Fibroblast of lung (primary cell): ENCODE measurements at places on chromosomes 4 and X.
A peak's percentile ranks its signal among the peaks of the same experiment; 100 is the strongest.

GRCh38 chr4:130675266-130675665, 1579.3 kb downstream of the C4orf33 start:
- no peak for DNase-seq

- no peak for DNase-seq
Observed at GRCh38 chrX:136437774-136438173, 50.0 kb upstream of the BRS3 start.

- no peak for DNase-seq
Observed at GRCh38 chr4:113677325-113677724, 84.2 kb downstream of the CAMK2D start.

DNA sequence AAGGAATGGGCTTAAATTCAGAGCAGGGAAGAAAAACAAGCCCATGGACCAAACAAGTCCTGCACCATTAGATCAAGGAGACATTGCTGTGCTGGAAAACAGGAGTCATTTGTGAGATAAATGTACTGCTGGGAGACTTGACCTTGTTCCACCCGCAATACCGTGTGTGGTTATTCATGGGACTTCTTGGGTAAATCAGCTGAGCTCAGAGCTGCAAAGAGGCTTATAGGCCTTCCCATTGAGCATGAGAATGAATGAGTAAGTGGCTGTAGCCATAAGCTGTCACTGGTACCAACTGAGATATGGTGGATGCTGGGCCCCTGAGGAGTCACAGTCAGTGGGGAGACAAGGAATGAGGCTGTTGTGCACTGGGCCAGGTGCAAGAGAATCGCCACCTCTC, 2.3 kb upstream of the CYTL1 start:
- no peak for DNase-seq

DNA sequence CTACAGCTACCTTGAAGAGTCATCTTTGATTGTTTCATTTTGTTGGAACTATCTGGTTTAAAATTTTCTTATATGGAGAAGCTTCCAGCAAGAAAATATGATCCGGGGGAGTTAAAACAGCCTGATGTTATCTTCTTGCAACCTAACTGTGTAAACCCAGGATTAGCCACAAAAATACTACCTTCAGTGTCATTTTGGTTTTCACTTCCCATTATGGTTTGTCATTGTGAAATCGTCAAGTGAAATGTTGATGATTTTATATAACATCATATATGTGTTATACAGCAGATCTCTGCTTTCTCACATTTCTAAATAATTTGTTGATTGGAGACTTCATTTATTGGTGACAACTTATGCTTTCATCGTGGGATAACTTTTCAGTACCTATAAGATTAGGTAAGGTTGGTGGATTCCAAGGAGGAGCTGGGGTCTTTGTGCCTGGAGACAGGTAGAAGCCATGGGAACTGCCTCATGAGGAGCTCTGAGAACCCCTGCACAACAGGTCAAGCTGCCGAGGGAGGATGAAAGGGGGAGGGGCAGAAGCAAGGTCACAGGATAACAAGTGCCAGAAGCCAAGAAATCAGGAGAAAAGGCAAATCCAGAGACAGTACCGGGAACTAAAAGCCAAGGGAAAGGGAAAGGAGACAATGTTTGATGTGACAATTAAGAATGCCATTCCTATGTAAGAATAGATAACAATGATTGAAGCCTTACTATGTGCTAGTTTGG, 7.2 kb downstream of the ARHGAP24 start:
- DNase-seq, result no peak

DNA sequence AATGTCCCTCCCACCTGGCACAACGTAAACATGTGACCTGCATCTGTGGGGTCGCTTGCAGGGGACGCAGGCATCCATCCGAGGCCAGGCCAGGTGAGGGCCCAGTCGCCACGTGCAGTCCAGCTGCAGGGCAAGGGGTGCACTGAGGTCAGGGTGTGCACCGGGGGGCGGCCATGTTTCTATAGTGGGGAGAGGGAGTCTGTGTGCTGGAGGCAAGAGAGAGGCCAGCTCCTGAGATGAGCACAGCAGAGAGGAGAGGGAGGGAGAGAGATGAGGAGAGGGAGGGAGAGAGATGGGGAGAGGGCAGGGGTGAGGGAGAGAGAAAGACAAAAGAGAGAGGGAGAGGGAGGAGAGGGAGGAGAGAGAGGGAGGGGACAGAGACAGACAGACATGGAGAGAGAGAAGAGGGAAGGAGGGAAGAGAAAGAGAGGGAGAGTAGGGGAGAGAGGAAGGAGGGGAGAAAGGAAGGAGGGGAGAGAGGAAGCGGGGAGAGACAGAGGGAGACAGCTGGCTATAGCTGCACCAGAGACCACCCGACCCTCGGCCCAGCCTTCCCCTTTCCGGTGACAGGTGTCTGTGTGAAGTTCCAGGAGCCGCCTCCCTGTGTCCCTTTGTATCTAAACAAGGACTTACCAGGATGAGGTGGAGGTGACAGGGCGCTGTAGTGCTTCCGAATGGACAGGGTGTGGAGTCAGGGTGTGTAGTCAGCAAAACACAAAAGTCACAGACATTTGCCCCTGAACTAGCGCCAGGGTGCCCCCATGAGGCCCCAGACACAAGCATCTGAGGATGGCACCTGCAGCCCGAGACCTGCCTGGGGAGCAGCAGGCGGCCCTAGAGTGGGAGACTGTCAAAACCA, 68.7 kb downstream of the ADRA2C start:
- no peak for DNase-seq

- peak; percentile 53 for DNase-seq
Observed at GRCh38 chr4:99414401-99414800, 20.7 kb downstream of the ADH7 start.

DNA sequence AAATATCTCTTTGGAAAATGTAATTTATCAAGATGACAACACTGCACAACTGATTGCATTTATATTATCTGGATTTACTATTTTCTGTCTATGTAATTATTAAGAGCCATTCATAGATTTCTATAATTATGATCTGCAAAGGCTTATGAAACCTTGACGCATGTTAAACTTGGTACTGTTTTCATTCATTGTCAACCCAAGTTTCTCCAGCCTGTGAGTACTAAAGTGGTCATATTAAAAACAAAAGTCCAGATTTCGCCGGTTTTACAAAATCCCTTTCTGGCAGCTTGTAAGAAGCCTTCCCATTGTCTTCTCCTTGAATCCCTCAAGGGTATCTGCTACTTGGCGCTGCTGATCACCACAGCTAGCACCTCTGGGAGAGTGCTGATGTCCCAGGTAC, 19.7 kb upstream of the GRPR start:
- no peak for DNase-seq

- DNase-seq, result peak; percentile 1
Observed at GRCh38 chr4:44446191-44446590, 2.4 kb downstream of the KCTD8 start.

GRCh38 chr4:152150214-152150613, 385.7 kb downstream of the FBXW7 start:
- no peak for DNase-seq

DNA sequence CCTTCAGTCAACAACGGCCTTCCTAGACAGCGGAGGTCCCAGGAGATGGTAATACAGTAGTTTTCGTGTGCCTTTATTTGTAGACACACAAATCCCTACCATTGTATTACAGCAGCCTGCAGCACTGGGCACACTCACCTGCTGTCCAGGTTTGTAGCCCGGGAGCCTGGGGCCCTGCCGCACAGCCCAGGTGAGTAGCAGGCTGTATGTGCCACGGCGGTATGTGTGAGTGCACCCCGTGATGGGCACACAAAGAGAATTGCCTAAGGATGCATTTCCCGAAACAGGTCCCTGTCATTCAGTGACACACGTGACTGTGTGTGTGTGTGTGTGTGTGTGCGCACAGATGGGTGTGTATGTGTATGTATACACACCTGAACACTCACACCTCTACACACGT, 8.1 kb upstream of the SLC25A6 start:
- DNase-seq, result no peak

DNA sequence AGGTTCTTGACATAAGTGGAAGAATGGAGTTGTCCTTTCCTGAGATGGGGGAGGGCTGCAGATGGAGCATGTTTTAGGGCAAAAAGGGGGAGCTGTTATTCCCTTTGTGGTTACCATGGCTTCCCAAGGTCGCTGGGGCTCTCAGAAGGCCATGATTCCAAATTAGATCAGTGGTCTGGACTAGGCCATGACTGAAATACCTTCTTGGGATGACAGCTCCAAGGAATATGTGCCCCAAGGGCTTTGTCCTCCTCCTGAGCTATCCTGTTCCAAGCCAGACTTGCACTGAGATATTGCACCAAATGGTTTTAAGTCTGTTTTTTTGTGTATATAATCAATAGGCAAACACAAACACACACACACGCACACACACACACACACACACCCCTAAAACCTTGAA, 3.0 kb upstream of the RBPJ start:
- DNase-seq, result no peak

DNA sequence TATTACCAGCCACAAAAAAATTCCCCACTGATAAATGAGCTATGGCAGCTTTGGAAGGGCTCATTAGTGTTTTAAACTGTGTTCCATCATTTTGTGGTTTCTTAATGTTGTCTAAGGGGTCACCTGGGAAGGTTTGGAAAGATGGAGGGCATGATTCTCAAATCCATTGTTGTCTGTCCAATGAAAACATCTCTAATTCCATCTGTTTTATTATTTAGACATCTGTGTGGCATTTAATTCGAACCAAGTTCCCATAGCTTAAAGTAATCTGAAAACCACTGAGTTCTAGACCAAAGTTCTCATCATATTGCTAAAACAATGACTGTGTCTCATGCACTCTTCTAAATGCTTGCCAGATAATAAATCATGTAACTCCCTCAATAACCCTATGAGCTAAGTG, 103.8 kb upstream of the PPP3CA start:
- peak; percentile 81 for DNase-seq

DNA sequence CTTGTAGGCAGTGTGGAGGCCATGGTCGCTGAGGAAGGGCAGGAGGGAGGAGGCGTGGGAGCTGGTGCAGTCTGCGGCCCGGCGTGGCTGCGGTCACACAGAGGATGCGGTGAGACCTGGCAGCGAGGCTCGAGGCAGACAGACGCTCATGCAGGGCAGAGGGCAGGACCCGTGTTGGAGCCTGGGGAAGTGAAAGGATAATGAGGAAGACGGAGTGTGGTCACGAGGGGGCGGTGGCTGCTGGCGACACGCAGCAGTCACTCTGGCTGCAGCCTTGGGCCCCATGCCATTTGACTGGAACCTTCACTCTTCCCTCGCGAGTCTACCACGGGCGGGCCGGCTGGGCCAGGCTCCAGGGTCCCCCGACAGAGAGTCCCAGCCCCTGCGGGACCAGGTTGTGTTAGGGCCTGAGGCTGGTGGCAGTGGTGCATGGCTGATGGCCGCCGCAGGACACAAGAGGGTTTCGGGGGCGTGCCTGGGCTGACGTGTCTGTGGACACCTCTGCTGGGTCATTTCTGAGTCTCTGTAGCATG, 68.8 kb upstream of the HGFAC start:
- no peak for DNase-seq

- DNase-seq, result no peak
Observed at GRCh38 chr4:107036584-107037198, 578 bp upstream of the DKK2 start.

DNA sequence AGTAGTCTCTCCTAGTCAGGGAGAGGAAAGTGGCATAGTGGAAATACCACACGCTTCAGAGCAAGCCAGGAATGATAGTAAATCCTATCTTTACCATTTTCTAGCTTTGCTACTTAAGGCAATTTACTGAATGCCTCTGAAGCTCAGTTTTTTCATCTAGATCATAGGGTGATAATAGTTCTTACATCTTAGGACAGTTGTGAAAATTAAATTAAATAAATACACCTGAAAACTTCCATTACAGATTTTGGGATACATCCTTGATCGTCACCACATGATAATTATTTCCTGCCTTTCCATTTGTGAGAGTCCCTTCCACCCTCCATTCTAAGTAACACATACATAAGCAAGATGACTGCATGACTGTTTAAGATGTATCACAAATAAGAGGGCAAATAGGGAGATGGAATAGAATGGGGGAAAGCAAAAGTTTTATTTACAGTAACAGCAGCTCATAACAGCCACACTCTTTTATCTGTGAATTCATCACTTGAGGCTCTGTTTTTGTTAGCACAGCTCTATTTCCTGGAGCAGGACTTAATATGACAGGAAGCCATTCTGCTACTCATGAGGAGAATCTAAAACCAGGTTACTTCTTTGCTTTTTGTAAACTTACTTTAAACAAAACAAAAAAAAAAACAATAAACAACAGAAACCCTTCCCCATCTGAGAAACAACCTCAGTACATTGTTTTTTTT, 13.4 kb downstream of the P2RY10 start:
- no peak for DNase-seq

- DNase-seq, result no peak
Observed at GRCh38 chrX:93585661-93586060, 87.7 kb downstream of the NAP1L3 start.

- DNase-seq, result peak; percentile 11
Observed at GRCh38 chr4:28435314-28435713, 1574.7 kb downstream of the STIM2 start.

DNA sequence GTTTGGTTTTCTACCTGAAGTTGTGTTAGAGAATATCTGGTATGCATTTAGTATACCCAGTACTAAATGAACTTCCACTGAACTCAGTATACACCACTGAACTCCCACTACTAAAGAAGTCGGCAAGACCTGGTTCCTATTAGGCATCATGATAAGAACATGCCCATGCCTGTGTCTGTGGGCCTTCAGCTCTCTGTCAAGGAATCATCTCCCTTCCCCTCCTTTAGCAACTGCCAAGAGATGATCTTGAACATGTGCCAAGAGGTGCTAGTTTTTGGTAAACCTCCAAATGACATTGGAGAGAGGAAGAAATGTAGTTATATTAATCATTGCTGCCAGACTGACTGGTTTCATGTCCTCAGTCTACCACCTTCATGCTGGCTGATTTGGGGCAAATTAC, 113.2 kb downstream of the ATP10D start:
- DNase-seq, result peak; percentile 4
